NAMALWA (cell line): ENCODE measurements at places on chromosomes 5 and 9.

GRCh38 chr9:14136646-14137370 is 177.1 kb downstream of the NFIB start:
- no peak for DNase-seq

- no peak for DNase-seq
Measured at GRCh38 chr5:25334350-25334749, 689.6 kb upstream of the CDH10 start.

GRCh38 chr9:34989946-34990635 is 546 bp downstream of the DNAJB5 start:
- peak; percentile 49 for DNase-seq

DNA sequence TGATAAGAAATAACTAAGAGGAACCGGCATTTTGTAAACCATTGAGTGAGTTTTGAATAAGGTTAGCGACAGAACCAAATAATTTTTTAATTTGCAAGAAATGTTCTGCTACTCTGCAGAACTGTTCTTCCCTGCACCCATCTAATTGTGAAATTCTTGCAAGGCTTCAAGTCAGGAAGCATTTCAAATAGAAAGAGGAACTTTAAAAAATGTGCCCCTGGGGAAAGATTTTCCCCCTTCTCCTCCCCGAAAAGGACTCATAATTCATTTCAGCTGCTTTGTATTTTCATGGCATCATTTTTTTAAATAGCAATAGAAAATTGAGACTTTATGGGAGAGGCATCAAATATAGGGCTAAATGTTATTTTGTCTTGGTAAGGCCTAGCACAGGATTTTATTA is 180.9 kb upstream of the ANKRD55 start:
- DNase-seq = peak; percentile 39

DNA sequence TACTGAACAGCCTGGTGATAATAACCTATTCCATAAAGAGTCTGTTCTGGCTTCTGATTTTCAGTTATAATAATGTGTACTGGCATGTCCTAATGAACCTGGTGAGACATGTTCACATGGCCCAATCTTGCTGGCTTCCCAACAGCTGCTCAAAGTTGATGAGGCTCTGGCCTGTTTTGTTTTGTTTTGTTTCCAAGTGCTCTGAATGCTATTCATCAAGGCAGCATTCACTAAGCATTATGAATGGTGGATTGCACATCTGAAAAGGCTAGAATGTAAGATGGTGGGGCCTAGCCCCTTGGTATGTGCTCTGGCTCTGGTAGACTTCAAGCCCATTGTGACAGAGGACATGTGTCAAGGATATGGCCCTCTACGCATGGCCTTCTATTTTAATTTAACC is 388.5 kb downstream of the PSAT1 start:
- no peak for DNase-seq

DNA sequence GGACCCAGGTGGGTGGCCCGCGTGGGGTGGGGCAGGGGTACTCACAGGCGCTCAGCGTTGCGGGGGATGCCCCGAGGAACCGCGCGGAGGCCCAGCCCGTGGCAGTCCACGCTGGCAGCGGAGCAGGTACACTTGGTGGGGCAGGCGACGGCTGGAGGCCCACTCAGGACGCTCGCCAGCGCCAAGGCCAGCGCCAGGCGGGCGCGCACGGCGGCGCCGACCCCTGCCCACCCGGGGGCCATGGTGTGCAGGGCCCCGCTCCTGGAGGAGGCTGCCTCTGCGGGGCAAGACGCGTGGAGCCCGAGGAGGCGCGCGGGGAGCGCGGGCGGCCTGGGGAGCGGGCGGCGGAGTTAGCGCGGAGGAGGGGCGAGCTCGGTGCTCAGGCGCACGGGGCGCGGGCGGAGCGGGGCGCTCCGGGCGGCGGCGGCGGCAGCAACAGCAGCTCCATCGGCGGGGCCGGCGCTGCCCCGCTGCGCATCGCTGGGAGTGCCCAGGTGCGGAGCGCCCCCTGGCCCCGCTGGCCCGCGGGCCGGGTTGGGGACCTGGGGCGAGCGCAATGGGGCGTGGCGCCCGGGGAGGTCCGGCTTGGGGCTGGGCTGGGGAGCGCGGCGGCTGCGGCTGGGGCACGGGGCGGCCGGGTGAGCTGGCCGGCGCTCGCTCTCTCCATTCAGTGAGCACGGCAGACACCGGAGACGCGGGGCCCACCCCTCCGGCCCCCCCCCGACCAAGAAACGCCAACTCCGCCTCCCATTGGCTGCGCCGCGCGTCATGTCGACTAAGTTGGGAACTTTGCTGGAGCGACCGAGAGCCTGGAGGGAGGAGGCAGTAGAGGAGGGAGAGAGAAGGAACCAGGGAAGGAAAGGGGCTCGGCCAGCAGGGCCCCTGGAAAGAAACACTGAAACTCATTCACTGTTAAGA is at the start of gene SLIT3:
Gene SLIT3 (minus strand): TSS at position 672 of the 918 bp plus-strand sequence. CDS start 430 bp downstream, at position 242.
- DNase-seq = no peak

GRCh38 chr9:35790385-35791296 is 750 bp upstream of the NPR2 start:
- peak; percentile 76 for DNase-seq

DNA sequence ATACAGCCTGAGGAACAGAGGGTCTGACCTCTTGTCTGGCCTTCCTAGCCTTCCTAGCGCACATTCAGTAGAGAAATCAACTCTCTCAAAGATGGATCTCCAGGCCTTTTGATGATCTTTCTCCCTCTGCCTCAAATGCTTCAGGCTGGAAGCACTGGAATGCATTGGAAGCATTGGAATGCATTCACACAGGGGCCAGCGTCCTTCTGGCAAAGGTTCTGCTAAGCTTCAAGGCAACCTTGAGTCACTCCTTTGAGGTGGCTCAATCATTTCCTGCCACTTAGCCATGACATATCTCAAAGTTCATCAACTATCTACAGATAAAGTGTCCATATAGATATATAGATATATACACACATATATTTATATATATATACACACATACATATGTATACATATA is 42.9 kb downstream of the OR2K2 start:
- DNase-seq = no peak

GRCh38 chr5:113166852-113167366 is 190.3 kb downstream of the DCP2 start:
- DNase-seq = no peak

- no peak for DNase-seq
Measured at GRCh38 chr9:5510989-5511388, 658 bp downstream of the PDCD1LG2 start.
